ENCODE measurements at places on chromosomes 2 and 18.

- DNase-seq = no peak
Observed at GRCh38 chr2:195181059-195181705, 475.8 kb upstream of the SLC39A10 start.

DNA sequence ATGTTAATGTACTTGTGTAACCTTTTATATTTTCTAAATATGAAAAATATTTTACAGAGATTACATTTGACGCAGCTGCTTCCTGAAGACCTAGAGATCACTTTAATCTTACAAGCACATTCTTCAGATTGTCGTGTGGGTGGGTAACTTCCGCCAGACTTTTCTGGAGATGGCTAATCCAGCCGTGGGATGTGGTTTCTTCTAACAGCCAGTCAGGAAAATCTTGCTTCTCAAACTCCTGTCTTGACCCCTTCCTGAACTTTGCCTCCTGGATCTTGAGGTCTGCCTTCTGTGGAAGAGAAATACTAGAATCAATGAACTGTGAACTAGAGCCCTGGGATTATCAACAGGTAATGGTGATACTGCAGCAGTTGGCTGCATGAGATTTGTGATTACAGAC, 401.6 kb upstream of the TNP1 start:
- no peak for DNase-seq

DNA sequence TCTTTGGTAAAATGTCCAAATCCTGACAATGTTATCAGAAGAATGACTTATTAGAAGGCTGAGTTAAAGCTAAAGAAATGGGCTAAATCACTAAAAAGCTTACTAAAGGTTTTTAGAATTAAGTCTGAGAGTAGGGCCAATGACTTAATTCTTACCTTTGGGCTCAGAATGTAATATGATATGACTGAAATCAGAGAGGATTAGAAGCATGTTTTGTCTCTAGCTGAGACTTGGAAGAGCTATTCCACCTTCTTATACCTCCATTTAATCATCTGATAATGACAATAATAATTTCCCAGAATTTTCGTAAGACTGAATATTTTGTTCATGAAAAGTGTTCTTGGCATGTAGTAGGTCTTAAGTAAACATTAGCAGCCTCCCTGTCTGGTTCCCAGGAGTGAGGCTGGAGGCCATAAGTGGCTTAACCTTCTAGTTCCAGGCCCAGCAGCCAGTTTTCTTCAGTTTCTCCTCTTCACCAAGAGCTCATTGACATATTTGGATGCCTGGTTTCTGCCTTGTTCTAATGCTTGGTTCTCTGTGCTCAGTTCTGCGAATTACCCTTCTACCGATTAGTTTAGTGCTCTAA, 25.5 kb upstream of the E2F6 start:
- DNase-seq = no peak

DNA sequence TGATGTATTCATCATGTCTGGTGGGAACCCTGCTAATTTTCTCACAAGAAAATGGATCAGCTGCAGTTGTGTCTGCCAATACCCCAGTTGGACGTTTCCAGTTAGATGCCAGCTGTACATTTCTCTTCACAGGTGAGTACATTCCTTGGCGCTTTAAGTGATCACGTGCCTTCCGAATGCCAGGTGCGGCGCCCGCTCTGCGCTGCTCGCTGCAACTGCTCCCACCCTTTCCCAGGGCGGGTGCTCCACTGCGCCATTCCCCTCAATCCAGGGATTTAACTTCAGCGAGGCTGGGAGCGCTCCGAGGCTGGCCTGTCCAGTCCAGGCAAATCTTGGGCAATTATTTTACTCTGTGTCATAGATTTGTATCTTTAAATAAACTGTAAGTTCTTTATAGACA, 225.0 kb upstream of the RAB6C start:
- DNase-seq = no peak

DNA sequence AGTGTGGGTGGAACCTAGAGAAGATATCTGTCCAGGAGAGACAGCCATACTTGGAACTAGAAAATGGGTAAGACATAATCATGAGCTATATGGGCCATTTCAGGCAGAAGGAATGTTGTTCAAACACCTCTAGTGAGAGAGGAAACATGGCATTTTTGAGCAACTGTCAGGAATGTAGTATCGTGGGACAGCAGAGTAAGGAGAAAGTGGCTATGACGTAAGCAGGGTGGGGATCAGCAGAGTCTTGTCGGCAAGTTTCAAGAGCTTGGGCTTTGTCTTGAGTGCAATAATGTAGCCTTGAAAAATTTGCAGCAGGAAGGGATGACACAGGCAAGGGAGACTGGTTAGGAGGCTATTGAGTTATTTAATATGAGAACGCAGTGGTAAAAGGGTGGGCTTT, 20.4 kb downstream of the SERPINB7 start:
- no peak for DNase-seq

DNA sequence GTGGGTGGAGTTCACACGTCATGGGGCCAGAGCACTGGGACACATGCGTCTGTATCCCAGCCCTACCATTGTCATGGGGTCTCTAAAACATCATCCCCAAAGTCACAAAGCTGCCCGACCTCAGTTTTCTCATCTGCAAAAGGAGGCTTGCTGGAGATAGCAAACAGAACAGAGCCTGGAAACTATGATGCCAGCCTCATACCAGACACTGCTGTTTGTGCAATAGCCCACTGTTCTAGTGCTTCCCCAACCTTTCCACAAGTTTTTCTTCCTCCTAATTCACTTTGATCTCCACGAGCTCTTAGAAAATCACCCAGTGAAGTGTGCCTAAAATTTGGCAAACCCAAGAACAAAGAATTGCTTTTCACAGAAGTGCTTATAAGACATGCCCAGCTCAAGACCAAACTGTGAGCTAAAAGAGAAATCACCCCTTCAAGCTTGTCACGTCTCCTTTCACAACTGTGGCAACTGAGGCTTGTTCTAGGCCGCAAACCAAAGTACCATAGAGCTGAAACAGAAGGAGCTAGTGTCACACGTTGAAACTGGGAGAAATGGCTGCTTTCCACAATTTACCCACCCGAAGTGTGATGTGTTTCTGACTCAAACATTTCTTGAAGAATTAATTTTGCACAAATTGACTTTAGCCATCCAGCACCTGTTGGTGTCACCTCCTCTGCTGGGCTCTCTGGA, 162.7 kb upstream of the ID2 start:
- no peak for DNase-seq

DNA sequence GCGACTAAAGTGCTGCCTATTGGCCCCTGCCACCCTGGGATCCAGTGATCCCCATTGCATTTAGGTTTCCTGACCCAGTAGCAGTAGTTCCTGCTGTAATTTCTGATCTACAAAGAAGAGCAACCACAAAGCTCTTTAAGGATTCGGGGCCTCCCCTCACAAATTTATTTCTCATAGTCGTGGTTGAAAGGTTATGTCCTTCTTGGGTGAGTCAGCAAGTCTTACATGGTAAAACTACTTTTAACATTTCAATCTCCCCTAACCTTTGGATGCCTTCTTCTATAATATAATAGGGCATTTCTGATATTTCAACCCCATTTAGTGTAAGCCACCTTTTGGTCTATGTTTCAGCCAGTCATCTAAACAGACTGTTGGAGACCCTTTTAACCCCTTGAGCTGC, 14.9 kb downstream of the PIKFYVE start:
- DNase-seq = no peak

GRCh38 chr2:3742743-3743508, 39.6 kb downstream of the DCDC2C start:
- no peak for DNase-seq

GRCh38 chr18:54388203-54389142, 30.8 kb downstream of the C18orf54 start:
- DNase-seq = peak; percentile 96
